ENCODE measurements at places on chromosomes 1 and 21. TPM values are rescaled to one million over a fixed set of nuclear protein-coding genes. Genes with fewer than 3 reads are reported as not detected.

S100A7 gene
- not detected for total RNA-seq

SPRR2B gene
- not detected for total RNA-seq

GPR3 gene
- 2.1 TPM for total RNA-seq

TTC13 gene
- total RNA-seq: 12.4 TPM

ATP6V1G3 gene
- total RNA-seq: not detected

All from A549 treated with CORT108297 at 1 μM for 4 hours (cell line).